ENCODE measurements at places on chromosomes 7 and 10.

- DNase-seq: no peak
Observed at GRCh38 chr10:29595636-29596225, 39.0 kb downstream of the SVIL start.

GRCh38 chr10:48547061-48547895 lies 57.6 kb downstream of the ARHGAP22 start:
- DNase-seq: no peak

- DNase-seq: no peak
Observed at GRCh38 chr10:62980687-62981086, 152.4 kb upstream of the NRBF2 start.

DNA sequence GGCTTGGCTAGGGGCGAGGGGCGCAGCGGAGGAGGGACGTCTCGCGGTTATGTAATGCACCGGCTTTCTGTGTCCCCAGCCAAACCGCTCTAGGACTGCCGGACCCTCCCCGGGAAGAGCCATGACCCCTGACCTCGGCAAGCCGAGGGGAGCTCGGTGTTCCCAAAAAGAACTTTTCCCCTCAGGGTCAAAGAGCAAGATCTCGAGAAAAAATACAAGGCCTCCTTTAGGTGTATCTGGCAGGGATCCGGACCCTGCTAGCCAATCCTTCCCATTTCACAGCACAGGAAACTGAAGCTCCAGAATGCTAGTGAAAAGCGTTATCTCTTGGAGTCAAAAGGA lies 590 bp upstream of the SLC16A12 start:
- no peak for DNase-seq

DNA sequence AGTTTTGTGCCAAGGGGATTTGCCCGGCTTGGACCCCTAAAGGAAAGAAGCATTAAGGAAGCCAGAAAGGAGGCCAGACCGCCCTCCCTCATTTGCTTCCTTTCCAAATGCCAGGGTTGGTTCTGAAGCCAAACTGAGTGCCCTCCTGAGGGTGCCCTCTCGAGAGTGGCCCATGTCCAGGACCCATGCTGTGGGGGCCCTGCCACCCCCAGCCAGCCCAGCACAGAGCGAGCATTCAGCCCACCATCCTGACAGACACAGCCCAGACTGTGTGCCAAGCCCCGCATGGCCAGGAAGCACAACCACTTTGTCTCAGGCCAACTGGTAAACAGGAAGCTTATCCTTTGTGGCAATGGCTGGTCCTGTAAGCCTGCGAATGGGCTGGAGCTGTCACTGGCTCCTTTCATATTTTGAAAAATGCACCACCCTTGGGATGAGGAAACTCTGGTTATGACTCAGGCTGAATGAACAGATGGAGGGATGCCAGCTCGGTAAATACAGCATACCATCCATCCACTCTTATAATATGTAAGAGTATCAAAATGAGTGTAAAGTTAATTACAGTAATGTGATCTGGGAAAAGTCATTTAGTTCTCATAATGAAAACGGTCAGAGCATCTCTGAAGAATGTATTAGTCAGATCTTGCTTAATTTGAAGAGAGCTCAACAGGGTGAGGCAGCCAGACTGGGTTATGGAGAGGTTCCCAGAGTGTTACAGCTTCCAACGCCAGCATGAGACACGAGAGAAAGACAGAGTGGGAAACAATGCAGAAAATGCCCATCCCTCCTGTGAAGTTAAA lies 65.0 kb downstream of the STK17A start:
- peak; percentile 74 for DNase-seq

- DNase-seq: no peak
Observed at GRCh38 chr10:110404413-110404812, 93.3 kb upstream of the DUSP5 start.

DNA sequence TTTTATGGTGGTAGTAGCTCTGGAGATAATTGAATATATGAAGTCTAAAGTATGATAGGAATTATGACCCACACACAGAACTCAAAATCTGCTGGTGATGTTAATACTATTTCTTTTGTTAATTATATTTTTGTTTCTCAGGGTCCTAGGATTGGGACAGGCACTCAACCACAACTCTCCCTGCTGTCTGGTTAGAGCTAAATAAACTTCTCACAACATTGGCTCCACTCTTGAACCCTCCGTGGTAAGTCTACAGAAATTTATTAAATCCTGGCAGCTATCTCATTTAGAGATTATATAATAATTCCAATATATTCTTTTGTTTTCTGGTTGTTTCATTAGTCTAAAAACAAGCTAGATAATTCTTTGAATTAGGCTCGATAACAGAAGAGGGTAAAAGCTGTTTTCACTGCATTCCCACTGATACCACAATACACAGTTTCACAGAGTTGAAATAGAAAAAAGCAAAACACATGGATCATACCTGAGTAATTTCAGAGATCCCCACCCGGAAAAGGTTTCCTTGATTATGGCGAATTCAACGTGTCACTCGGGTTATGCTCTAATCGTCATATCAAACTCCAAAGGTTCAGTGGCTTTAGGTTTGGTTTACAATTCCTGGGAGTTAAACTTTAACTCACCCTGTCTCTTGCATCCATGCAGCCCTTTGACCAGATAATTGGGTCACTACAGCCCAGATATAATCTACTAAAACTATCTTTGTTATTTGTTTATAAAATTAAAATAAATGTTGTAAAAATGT lies at the start of gene A1CF:
Gene A1CF, minus strand, starts transcription at position 531 of the 763 bp plus-strand sequence. CDS start 25,687 bp downstream, outside the sequence.
- DNase-seq: no peak

DNA sequence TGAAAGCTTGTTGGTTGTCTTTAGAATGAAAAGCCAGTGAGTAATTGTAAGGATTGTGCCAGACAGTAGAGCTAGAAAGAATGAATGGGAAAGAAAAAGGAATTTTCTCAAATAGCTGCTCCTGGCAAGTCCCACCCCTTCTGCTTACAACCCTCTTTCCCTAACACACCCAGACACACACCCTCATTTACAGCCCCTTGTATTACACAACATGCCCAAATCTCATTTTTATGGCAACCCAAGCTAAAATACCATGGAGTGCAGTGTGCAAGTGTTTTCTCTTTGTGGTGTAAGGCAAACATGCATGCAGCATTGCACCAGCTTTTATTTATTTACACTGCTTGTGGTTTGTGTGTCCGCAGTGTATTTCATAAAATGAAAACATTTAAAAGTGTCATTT lies 1.5 kb downstream of the PRKAR2B start:
- no peak for DNase-seq

- no peak for DNase-seq
Observed at GRCh38 chr10:100948916-100949315, 20.4 kb upstream of the SEMA4G start.

DNA sequence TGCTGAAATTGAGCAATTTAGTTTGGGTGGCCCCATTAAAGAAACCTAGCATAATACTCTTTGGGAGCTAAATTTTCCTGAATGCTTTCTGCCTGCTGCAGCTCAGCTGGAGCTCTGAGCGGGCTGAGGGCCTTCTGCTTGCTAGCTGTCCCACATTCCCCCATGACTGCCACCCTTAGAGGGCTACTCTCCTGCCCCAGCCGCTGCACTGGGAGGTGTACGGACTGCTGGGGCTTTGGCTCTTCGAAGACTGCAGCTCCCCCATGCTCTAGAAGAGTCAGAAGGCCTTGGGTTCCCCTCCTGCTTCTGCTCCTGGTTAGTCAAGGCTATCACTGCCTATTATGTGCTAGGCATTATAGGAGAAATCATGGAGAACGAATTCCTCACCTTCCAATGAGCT lies 31.5 kb downstream of the BLVRA start:
- DNase-seq: no peak

GRCh38 chr10:45452743-45453452 lies 78.9 kb downstream of the ALOX5 start:
- DNase-seq: no peak

DNA sequence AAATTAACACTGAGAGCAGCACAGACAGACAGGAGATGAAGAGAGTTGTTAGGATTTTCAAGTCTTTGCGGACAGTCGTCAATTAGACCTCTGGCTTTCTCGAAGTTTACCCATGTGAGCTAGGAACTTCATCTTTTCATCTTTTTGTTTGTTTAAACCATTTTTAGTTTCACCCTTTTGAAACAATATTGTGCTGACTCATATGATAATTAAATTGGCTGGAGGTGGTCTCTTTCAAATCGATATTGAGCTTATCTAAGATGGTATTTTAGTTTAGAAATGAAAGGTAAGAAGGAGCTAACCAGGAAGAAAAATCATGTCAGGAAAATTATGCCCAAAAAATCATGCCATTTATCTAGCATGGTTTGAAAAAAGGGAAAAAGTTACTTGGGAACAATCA lies 415.8 kb upstream of the SEMA3A start:
- no peak for DNase-seq

DNA sequence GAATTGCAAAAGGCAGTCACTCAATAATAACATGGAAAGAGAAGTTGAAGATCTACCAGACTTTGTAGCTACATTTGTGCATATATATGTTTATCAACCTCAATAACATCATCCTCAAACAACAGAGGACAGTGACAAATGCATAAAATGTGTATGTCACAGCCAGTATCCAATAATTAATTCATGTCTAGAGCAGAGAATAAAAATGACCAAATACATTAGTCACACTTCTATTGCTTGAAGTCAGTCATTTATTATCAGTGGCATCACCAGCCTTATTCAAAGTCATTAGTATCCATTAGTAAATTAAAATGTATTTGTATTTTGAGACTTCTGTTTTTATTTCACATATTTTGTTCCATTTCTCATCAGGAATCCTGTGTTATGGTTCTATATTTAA lies 852.8 kb downstream of the XPNPEP1 start:
- no peak for DNase-seq

GRCh38 chr10:18527687-18528086 lies 123.7 kb downstream of the NSUN6 start:
- no peak for DNase-seq

DNA sequence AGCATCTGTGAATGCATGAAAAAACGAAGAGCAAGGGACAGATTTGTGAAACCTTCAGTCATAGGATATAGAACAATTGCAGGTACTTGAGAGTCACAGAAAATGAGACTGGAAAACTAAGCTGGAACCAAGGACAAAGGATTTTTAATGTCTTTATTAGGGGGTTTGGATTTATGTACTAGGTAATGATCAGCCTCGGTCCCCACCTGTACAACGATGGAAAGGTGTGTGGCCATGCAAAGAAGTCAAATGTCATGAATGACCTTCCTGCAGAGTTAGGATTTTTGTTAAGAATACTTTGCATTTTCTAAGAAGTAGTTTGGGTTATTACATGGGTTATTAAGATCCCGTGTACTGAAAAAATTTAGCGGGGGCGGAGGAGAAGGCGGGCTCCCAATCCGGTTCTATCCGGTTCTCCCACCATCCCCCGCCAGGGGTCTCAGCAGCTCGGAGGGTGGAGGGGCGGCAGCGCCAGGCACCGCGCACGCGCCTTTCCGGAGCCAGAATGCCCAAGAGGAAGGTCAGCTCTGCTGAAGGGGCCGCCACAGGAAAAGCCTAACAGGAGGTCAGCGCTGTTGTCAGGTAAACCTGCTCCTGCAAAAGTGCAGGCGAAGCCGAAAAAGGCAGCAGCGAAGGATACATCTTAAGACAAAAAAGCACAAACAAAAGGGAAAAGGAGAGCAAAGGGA lies 327.5 kb upstream of the PLXDC2 start:
- DNase-seq: no peak

- DNase-seq: no peak
Observed at GRCh38 chr10:8873310-8873709, 818.8 kb downstream of the GATA3 start.

GRCh38 chr7:5455581-5456219 lies 32.1 kb upstream of the TNRC18 start:
- DNase-seq: no peak

DNA sequence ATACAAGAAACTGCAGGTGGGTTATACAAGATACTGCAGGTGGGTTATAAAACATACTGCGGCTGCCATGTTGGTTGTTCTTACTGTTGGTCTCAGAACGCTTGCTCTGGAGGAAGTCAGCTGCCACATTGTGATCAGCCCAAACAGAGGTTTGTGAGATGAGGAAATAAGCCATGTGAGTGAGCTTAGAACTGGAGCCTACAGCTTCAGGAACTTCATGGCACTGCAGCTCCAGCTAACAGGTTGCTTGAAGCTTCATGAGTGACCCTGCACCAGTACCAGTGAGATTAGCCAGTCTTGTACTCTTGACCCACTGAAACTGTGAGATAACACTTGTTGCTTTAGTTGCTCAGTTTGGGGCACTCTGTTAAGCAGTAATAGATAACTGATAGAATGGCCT lies 74.5 kb upstream of the PRKCQ start:
- no peak for DNase-seq

DNA sequence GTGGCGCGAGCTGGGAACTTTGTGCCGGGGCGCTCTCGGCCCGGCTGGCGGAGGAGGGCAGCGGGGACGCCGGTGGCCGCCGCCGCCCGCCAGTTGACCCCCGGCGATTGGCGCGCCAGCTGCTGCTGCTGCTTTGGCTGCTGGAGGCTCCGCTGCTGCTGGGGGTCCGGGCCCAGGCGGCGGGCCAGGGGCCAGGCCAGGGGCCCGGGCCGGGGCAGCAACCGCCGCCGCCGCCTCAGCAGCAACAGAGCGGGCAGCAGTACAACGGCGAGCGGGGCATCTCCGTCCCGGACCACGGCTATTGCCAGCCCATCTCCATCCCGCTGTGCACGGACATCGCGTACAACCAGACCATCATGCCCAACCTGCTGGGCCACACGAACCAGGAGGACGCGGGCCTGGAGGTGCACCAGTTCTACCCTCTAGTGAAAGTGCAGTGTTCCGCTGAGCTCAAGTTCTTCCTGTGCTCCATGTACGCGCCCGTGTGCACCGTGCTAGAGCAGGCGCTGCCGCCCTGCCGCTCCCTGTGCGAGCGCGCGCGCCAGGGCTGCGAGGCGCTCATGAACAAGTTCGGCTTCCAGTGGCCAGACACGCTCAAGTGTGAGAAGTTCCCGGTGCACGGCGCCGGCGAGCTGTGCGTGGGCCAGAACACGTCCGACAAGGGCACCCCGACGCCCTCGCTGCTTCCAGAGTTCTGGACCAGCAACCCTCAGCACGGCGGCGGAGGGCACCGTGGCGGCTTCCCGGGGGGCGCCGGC lies 870 bp downstream of the FZD1 start:
- peak; percentile 51 for DNase-seq

DNA sequence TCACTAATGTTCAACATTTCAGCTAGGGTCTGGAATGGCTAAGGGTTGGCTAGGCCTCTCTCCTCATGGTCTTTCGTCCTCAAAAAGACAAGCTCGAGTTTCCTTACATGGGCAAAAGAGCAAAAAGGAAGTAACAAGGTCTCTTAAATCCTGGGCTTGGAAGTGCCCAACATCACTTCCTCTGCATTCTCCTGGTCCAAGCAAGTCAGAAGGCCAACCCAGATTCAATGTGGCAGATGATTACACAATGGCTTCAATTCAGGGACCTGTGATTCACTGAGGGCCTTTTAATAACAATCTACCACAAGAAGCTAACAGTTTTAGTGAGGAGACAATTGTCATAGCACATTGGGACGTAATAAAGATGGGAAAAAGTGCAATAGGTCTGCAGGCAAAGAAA lies 4.4 kb upstream of the NUP205 start:
- DNase-seq: no peak

- no peak for DNase-seq
Observed at GRCh38 chr7:99786726-99787335, 2.8 kb upstream of the CYP3A4 start.

GRCh38 chr7:11261470-11261869 lies 287.8 kb downstream of the PHF14 start:
- peak; percentile 16 for DNase-seq

GRCh38 chr7:115748123-115748738 lies 282.3 kb downstream of the TFEC start:
- DNase-seq: peak; percentile 10

- no peak for DNase-seq
Observed at GRCh38 chr10:114271075-114271778, 32.2 kb downstream of the VWA2 start.

- peak; percentile 34 for DNase-seq
Observed at GRCh38 chr7:151448261-151449252, 8.6 kb upstream of the CRYGN start.

GRCh38 chr10:117237401-117237991 lies 3.4 kb upstream of the SLC18A2 start:
- no peak for DNase-seq

All from NCI-H1436 (cell line).